ENCODE measurements at places on chromosomes 7 and 10.

- DNase-seq = no peak
These were observed 50.4 kb downstream of the RGS10 start for GRCh38 chr10:119491966-119492757.

DNA sequence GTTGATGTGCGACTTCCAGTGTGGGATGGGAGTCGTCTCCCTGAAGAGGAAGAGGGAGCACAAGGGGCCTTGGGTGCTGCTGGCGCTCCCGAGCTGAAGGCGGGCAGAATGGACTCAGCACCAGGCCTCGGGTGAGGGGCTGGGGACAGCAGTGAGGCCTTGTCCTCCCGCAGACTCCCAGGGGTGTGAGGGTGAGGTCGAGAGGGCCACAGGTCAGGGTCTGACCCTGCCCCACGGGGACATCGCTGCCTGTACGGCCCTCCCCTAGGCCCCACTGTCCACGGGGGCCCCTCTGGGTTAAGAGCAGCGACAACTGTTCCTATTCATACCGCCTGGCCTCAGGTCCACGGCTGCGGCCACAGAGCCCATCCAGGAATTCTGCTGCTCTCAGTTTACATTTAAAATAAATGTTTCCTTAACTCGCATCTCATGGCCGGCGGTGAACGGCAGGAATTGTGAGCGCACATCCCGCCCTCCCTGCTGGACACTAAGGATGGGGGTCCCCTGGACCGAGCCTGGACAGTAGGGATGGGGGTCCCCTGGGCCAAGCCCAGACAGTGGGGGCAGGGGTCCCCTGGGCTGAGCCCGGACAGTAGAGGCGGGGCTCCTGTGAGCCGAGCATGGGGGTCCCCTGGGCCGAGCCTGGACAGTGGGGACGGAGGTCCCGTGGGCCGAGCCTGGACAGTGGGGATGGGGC is 61.7 kb downstream of the PDGFA start:
- DNase-seq = no peak

DNA sequence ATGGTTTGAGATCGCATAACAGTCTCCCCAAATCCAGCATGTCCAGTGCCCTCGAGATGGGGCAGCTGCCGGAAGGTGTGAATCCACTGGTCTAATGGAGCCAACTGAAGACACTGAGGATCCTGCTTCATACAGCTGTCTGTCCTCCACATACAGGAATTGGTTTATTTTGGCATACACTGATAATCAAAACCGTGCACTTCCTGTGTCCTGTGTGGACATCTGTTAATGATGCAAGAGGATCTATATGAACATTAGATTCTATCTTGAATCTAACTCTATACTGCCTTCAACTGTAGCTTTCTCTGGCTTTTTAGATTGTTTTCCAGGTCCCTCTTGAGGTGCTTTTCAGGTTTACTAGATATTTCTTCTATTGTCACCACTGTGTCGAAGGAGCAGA is 3.0 kb upstream of the JAZF1 start:
- no peak for DNase-seq

DNA sequence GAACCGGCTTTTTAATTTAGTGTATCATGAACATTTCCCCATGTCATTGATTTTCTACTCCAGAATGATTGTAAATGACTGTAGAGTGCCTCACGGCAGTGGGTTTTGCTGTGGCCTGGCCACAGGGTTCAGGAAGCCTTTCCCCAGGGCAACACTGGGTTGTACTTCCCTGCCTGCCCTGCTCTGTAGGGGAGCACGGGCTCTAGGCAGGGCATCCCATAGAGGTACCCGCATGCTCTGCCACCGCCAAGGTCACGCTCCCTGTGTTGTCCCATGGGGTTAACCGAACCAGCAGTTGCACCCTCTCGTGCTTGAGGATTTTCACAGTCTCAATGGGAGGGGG is 63.8 kb downstream of the BPGM start:
- no peak for DNase-seq

DNA sequence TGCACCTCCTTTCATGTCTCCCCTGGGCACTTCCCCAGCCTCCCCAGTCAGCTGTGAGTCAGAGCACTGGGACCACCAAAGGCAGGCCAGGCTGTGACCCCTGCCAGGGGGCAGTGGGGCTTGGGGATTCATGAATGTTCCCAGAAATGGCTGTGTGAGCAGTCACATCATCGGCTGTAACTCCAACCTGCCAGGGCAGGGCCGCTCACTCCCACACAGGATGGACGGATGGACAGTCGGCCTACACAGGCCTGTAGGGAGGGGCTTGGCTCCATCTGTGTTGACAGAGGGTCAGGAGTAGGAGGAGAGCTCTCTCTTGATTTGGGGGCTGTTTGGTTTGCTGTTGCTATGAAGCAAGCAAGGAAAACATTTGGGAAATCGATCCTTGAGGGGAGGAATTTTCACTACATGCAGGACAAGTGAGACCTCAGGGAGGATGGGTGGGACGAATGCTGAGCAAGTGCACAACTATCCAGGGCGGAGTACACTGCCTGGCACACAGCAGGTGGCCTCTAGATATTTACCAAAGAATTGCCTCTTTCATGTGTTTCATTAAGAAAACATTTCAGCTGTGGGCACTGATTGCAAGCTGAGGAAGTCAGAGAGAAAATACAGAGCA is 2.9 kb upstream of the IGFBP1 start:
- DNase-seq = no peak

GRCh38 chr10:61341008-61341407 is 112.2 kb downstream of the TMEM26 start:
- no peak for DNase-seq

DNA sequence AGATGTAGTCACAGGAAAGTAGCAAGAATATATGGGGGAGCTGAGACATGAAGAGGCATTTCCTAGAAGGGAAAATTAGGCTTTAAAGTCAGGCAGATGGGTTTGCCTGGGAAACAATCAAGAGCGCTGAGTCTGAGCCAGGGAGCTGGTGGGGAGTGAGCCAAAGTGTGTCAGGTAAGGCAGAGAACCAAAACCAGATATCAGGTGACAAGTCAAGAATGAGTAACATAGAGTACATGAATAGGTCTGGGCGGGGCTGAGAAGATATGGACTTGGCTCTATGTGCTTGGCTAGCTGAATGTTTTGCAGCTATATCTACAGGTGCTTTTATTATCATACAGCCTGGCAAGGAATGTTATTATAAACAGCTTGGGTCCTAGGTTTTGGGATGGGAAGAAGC is 49.3 kb downstream of the GPR141 start:
- no peak for DNase-seq

DNA sequence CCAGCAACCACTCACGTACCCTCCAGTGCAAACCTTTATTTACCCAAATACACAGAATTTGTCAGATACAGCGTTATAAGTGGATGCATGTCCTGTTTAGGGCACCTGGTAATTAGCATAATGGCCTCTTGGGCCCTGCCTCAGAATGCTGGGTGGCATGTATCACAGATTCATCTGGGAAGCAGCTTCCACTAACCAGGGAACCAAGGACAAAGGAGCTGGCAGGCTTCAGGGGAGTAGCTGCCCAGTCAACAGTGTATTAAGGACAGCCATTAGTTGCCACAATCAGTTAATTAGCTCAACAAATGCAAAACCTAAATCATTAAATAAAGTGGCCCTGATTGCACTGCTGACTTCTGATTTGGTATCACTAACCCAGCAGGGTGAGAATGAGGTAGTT is 105.7 kb downstream of the RAPGEF5 start:
- no peak for DNase-seq

- no peak for DNase-seq
These were observed 220.5 kb downstream of the CDK14 start for GRCh38 chr7:90816511-90817142.

DNA sequence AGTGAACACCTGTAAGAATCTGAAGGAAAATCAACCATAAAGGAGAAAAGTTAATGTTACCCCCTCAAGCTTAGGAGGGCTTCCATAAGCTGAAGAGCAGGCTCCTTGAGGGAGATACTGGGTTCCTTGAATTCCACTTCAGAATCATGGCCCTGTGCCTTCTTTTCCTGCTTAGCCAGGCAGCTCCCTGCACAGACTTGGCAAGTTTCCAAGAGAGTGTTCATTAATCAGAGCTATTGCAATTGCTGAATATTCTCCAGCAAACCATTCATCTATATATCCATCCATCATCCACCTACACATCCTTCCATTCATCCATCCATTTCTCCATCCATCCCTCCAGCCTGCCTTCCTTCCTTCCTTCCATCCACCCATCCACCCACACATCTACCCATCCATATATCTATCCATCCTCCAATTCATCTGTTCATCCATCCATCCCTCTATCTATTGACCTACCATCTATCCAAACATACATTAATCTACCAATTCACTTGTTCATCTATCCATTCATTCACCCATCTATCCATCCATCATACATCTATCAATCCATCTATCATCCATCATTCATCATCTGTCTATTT is 574.4 kb downstream of the PTPRN2 start:
- no peak for DNase-seq

- DNase-seq = no peak
These were observed 49.8 kb downstream of the PAXIP1 start for GRCh38 chr7:154953006-154953684.

Measured in occipital lobe (tissue), 3 donors.